ENCODE measurements at places on chromosomes 7 and 10.

GRCh38 chr7:119197172-119197876 is 972.8 kb downstream of the ANKRD7 start:
- DNase-seq = no peak

GRCh38 chr7:123658023-123658422 is 2.4 kb downstream of the LMOD2 start:
- DNase-seq = no peak

- no peak for DNase-seq
These were observed 13.2 kb upstream of the PRKCQ start for GRCh38 chr10:6593241-6593671.

DNA sequence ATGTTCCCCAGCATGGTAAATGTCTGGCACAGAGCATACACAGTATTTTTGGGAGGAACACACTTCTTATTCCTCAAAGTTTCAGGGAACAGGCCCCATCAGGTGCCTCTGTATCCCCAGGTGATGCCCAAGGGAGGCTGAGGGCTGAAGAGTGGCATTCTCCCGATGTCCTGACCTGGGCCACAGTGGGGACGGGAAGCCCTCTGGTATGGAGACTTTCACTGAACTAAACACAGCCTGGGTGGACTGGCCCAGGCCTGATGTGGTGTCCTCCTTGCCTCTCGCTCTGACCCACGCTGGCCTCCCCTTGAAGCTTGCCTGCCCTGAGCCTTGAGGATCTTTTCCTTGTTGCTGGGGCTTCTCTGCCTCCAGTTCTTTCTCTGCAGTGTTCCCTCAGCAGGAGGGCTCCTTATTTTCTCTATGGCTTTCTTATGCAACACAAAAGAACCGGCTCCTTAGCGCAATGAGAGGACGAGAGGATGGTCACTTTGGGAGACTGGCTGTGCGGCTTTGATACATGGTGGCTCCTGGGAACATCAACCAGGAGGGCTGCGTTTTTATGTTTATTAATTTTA is 157.5 kb upstream of the TNS3 start:
- no peak for DNase-seq

DNA sequence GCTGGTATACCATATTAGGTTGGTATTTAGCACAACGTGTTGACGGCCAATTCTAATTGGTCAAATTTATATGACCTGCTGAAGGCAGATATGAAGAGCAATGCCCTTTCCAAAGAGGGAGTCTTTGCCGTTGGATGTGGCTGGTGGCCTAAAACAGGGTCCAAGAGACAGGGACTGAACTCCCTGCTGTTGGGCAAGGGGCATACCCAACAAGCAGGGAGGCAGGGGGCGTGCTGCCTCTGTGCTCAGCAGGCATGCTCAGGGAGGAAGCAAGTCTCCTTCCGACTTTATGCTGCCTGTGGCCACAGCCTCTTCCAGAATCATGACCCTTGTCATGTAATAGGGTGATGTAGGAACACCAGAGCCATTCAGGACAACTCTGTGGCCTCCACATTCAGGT is 167.7 kb upstream of the NPVF start:
- DNase-seq = no peak

DNA sequence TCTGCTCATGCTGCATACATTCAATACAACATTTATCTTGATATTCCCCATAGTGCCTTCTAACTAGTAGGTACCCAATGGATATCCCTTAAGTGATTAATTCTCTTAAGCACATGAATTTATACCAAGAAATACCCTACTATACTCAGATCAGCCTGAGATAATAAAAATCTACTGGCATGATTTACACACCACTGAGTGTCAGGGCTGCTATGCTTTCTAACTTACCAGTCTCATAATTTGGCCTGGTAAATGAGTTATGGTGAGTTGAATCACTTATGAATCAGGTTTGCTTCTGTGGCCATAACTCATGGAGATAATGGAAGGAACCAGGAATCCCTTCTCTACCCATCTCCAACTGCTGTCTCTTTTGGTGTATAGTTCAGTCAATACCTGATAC is 122.8 kb downstream of the THSD7A start:
- DNase-seq = no peak

GRCh38 chr10:47414752-47415519 is 30.8 kb upstream of the ZNF488 start:
- DNase-seq = no peak

DNA sequence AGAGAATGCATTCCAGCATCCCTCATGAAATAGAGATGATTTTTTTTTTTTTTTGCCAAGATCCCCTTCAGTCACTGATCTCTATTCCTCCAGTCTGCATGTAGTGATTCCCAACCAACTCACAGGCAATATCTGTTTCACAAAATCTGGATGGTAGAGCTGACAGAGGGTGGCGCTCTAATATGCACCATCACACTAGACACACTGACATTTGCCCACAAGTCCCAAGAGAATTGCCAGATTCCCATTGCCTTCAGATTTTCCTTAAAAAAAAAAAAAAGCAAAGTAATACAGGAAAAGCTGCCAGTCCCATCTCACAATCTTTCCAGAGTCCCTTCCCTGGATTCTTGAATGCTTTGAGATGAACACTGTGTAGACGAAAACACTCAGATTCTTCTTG is 301.0 kb downstream of the SORCS1 start:
- no peak for DNase-seq

- peak; percentile 61 for DNase-seq
These were observed 10.2 kb upstream of the CH25H start for GRCh38 chr10:89217057-89217990.

DNA sequence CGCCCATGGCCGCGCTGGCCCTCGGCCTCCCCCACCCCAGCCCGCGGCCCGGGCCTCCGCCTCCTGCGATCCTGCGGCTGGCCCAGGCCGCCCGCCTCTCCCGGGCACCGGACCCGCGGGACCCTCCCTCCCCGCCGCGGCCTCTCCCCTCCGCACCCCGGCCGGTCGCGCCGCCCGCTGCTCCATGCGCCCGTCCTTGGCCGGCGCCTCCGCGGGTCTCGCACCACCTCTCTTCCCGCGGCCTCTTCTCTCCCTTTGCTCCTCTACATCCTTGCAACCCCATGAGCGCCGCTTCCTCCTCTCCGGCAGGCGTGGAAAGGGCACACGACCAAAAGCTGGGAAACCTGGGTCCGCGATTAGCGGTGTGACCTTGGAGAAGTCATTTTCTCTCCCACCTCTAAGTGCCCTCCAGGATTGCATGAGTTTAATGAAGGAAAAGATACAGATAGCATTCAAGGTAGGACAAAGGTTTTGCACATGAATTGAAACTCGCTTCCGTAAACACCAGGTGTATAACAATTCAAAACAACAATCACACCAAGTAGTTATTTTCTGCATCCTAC is 448 bp upstream of the SRPK2 start:
- no peak for DNase-seq

GRCh38 chr10:46018453-46019176 is 11.8 kb downstream of the NCOA4 start:
- no peak for DNase-seq

- no peak for DNase-seq
These were observed 46.2 kb downstream of the RGS10 start for GRCh38 chr10:119496273-119496672.

- DNase-seq = no peak
These were observed 242.1 kb downstream of the CDC14C start for GRCh38 chr7:49166441-49166840.

DNA sequence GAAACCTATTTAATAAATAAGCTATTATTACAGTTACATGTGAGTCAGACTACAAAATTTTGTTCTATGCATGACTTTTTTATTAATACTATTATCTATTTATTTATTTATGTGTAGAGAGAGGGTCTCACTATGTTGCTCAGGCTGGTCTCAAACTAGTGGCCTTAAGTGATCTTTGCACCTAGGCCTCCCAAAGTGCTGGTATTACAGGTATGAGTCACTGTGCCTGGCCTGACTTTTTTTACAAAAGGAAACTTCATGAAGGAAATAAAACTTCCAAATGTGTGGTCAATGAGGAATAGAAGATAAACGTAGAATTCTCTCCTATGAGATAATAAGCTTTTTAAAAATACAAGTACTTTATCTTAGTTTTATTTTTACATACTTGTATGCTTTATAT is 19.0 kb downstream of the COL28A1 start:
- no peak for DNase-seq

DNA sequence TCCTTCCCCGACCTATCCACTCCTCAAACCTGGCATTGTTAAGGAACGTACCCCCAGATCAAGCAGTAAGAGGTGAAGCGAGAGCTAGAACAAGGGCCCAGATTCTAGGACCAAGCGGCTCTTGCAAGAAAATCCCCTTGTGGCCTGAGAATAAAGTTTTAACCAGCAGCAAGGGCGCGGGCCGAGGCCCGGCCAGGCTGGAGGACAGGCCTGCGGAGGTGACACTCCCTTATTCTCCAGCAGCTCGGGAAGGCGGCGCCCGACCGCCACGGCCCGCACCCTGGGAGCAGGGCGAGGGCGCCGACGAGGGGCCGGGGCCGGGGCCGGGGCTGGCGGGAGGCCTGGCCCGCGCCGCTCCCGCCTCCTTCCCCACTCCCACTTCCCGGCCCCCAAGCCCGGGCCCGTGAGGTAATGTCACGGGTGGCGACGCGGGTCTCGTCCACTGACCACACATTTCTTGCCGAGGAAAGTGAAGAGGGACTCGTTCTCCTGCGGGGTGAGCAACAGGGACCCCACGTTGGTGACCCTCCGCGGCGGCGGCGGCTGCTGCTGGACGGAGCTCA is 551 bp downstream of the WASL start:
- peak; percentile 24 for DNase-seq

DNA sequence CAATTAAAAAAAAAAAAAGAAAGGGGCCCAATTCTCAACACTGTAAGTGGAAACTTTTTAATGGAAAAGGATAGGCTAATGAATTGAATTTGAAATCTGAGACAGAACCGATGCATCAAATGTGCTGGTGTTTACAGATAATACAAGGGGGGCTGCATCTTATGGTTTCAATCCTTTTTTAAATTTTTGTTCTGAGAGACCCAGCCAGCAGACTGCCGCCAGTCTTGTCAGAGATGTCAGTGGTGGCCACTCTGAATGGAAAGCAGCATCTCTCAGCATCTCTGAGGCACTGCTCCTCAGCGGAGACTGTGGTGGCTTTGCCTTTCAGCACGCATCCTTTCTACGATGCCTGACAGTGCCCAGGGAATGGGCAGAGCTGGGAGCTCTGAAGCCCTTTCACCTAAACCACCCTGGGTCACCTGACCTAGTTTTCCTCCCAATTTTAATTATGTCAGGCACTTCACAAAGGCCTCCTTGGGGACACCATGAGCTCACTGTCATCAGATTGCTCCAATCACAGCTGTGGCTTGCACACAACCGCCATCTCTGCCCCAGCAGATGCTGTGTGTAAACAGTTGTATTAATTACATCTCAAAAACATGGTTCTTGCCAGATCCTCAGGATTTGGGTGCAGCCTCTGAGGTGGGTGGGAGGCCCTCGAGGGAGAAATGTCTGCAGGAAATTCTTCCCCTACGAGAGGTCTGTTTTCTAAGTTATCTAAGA is 81.2 kb downstream of the EGFR start:
- DNase-seq = no peak

DNA sequence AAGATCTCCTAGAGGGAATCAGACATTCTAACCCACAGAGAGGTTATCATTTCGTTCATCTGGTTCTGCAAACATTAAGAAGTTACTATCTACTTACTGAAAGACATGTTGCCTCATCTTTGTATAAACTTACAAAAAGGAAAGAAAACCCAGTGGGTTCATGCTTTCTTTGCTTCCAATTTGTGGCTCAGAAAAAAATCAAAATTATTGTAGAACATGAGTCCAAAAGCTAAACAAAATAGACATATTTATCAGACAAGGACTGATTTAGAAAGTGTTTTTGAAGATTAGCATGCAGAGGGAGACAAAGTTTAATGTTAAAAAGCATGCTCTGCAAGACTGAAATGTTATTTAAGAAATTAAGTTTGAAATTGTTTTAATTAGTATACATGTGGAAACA is 123.1 kb downstream of the MBL2 start:
- DNase-seq = no peak

DNA sequence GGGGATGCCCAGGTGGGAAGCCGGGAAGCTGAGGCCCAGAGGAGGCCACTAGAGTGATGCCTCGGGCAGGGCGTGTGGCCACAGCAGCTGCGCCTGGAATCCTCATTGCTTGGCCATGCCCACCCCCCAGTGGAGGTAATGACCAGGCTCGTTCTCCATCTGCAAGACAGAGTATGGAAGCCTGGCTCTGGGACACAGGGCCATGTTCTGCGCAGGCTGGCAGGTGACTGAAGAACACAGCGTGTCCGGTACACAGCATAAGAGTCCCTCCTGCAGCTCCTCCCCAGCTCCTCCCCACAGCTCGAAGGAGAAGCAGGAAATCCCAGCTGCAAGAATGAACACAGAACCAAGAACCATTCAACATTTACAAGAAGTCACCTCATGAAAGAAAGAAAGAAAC is 64.8 kb downstream of the SMURF1 start:
- DNase-seq = no peak

DNA sequence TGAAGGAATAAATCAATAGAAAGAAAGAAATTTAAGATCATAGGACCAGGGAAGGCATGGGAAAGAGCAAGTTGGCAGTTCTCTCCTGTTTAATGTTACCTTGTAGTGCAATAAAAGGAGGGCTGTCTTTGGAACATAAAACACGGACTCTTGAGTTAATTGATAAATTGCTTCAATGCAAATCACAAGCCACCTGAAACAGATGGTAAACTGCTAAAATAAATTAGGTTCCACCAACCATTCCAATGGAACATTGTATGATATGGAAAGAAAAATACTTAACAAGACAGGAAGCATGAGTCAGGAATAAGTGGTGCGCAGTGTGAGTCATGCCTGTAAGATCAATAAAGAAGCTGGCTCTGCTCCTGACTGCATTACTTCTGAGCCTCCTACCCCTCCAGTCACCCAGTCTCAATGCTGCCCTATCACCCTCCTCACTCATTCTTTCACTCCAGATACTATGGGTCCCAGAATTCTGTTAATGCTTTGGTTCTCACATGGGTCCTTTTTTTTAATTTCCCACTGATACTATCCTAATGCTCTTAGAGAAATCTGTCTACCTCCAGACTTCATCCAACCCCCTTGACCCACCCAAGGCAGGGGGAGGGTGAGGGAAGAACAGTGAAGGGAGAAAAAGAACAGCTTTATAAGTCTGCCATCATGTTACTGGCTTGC is 78.9 kb downstream of the LRRC17 start:
- DNase-seq = no peak

DNA sequence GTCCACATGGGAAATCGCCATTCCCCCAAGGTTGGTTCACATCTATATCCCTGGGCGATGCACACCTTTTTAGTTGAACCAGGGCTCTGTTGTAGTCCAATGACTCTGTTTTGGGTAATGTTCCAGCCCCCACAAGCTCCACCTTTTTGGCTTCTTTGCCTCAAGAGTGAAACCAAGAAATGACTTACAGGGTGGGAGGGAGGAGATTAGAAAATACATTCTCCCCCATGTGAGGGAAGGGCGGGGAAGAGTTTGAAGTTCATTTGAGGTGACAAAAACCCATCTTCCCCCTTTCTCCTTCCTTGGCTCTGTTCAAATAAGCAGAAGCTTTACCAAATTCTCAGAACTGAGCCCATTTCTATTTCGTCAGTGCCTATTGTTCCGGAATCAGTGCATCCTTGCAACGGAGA is 82.8 kb downstream of the GATA3 start:
- peak; percentile 26 for DNase-seq

- no peak for DNase-seq
These were observed 292.0 kb downstream of the WDR37 start for GRCh38 chr10:1347962-1348772.

All from stimulated activated CD4-positive, alpha-beta T cell treated with anti-CD3 and anti-CD28 coated beads, Interleukin-4, amount 100 ng/mL, for 1 hour (primary cell).